Head of caudate nucleus (tissue), 42 donors: ENCODE measurements at places on chromosomes 2 and 18.
A peak's percentile ranks its signal among the peaks of the same experiment; 100 is the strongest.

DNA sequence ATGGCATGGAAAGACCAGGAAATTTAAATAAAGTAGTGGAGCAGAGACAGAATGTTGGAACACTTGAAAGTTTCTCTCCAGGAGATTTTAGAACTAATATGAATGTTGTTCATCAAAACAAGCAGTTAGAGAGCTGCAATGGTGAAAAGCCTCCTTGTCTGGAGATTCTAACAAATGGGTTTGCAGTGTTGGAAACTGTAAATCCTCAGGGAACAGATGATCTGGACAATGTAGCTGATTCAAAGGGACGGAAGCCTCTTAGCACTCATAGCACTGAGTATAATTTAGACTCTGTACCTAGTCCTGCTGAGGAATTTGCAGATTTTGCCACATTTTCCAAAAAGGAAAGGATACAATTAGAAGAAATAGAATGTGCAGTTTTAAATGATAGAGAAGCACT, 27.7 kb downstream of the AFTPH start:
- DNase-seq: no peak

DNA sequence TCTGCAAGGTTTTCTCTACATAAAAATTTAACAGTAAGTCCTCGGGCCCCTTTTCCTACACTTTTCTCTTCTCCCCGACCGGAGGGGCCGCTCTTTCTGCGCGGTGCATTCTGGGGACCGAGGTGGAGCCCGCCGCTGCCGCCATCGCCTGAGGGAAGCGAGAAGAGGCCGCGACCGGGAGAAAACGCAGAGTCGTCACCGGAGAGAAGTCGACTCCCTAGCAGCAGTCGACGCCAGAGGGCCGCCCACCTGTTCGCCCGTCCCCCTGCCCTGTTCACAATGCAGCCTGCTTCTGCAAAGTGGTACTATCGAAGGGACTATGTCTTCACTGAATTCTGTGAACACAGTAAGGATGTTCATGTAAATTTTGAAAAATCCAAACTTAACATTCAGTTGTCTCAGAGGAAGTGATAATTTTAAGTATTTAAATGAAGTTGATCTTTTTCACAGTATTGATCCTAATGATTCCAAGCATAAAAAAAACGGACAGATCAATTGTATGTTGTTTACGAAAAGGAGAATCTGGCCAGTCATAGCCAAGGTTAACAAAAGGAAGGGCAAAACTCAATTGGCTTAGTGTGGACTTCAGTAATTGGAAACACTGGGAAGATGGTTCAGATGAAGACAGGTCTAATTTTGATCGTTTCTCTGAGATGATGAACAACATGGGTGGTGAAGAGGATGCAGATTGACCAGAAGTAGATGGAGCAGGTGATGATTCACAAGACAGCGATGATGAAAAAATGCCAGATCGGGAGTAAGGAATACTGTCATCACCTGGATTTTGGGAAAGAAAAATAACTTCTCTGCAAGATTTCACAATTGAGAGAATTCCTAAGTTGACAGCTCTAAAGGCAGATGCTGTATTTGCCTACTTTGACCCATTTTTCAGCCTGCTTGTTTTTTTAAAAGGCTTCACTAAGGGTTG, 55.8 kb downstream of the ASXL2 start:
- peak; percentile 84 for DNase-seq

DNA sequence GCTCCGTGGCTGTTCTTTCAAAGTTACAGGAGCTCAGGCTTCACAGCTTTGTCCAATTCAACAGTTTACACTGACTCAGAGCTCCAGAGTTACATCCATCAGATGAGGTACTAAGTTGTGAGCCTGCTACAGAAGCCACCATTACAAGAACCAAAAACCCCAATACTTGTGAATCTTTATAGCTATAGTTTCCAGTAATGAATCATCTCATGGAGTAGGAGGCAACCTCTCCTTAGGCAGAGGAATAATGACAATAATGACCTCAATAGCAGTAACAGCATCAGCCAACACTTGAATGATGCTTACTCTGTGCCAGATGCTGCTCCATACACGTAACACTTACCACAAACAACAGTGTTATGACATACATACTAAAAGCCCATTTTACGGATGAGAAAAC, 3.6 kb downstream of the ZC3H8 start:
- no peak for DNase-seq

DNA sequence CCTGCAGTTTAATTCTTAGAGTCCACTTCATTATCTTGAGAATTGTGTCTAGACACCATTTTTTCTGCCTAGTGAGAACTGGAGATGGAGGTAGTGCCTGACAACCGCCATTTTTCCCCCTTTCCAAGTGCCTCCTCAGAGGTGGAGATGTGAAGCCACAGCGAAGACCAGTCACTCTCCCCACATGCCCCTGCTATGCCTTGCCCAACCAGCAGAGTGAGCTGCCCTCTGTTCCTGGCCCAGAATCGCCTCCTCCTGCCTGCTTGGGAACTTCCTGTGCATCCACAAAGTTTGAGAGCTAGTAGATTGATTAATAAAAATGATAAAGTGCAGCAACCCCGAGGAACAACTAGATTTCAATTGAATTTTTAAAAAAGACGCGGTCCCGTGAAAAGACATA, 123.3 kb downstream of the CLIP4 start:
- DNase-seq: no peak

DNA sequence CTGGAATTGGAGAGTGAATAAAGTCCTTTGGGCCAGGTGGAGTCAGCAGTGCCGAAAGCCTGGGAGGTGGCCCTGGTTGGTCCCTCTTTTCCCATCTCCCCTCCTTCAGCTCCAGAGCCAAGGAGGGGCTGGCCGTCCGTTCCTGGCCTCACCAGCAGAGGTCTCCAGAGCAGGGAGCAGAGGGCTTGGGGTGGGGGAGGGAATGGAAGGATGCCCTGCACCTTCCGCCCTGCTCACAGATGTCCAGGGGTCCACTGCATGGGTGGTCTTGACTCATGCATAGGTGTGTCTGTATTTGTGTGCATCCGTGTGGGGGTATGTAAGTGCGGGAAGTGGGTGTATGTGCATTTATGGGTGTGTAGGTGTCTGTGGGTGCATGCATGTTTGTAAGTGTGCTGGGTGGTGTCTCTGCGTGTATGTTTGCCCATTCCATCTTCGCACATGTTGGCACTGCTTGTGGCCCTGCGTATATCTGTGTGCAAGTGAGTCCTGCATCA, 201.8 kb downstream of the ZFP36L2 start:
- peak; percentile 82 for DNase-seq
